ENCODE measurements at places on chromosomes 1 and 21.

GRCh38 chr1:2347409-2347785 lies 44.0 kb downstream of the MORN1 start:
- no peak for DNase-seq

GRCh38 chr1:60091195-60091715 lies 17.7 kb upstream of the C1orf87 start:
- DNase-seq = no peak

DNA sequence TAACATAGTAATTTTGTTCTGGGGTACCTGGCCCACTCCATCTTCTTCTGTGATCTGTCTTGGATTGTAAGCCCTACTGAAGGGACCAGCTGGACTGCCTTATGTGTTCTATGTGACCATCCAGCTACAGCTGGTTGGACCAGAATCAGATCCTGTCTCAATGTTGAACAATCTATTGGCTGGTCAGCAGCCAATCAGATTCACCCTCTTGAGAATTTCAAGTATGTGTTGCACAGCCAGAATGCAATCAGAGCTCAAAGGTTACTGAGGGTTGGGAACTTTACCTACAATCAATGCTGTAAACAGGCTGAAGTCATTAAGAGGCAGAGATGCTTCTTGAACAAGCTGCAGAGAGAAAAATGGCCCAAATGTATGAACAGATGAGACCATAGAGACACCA lies 61.9 kb downstream of the KCNC4 start:
- no peak for DNase-seq

DNA sequence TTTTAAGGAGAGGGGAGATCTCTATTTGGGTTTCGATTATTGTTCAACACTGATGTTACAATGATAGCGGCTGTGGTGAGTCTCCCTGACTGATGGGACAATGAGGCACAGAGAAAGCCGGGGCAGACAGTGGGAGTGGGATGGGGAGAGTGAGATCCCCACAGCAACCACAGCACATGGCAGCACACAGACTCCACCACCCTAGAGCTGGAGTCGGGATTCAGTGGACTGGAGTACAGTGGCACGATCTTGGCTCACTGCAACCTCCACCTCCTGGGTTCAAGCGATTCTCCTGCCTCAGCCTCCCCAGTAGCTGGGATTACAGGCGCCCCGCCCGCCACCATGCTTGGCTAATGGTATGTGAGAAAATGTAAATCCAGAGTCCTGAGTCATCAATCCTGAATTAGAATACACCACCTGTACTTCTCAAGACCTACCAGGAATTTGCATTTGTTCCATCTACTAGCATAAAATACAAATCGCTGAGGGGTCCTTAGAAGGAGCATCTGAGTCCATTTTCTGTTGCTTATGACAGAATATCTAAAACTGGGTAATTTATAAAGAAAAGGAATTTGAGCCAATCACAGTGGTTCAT lies 125.8 kb downstream of the TOMM20 start:
- no peak for DNase-seq

- DNase-seq = no peak
Measured at GRCh38 chr1:34739613-34740012, 15.2 kb upstream of the GJB5 start.

GRCh38 chr1:12057382-12057781 lies 5.7 kb upstream of the TNFRSF8 start:
- no peak for DNase-seq

DNA sequence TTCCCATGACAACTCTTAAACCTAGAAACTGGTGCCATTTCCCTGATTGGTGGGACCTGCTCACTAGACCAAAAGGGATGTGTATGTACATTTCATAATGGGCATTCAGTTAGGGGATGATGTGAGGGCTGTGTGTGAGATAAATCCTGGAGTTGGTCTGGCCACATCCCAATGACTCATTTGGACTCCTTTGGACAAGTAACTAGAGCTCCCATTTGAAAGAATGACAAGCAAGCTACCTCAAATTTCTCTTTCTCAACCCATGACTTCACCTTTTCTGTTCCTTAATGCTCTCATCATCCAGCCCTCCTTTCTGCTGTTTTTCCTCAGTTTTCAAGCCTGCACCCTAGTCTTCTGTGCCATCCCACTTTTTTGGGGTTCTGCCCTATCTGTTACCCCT lies 27.9 kb downstream of the EBNA1BP2 start:
- DNase-seq = no peak

DNA sequence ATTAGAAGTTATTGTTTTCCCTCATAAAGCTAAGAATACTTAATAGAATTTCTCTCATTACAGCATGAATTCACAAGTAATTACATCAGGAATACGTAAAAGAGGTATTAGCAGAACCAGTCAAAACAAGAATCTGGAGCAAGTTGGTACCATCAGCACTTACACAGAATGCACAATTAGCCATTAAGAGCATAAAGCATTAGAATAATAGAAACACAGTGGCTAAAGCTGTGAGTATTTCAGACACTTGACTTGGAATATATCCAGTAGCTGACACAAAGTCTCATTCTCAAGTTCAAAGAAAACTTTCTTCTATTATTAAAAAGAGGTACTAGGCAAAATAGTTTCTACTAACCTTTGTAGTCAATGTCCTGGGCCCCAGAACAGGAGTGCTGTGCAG lies 49.6 kb downstream of the KRTAP19-8 start:
- DNase-seq = no peak

GRCh38 chr21:38333301-38334272 lies 76.8 kb downstream of the KCNJ15 start:
- DNase-seq = no peak

GRCh38 chr1:57272150-57272549 lies 151.7 kb downstream of the DAB1 start:
- no peak for DNase-seq

GRCh38 chr1:204647114-204647804 lies 38.3 kb downstream of the LRRN2 start:
- no peak for DNase-seq

DNA sequence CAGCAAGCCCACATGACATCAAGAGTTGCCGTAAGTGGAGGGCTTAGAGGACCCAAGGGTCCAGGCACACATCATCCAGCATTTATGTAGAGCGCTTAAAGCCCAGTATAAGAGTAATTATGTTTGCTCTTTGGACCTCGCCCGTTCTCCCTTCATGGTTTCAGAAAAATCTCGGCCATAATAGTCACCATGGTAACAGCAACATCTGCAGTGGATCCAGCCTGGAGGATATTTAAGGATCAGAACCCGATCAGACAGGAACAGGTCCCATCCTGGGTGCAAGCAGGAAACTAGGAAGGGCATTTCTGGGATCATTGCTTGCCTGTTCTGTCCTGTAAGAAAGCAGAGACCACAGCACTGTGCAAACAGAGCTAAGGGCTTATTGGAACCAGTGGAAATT lies 89.9 kb upstream of the KAZN start:
- DNase-seq = no peak

- peak; percentile 75 for DNase-seq
Measured at GRCh38 chr1:93844262-93845045, 34.6 kb downstream of the DNTTIP2 start.

DNA sequence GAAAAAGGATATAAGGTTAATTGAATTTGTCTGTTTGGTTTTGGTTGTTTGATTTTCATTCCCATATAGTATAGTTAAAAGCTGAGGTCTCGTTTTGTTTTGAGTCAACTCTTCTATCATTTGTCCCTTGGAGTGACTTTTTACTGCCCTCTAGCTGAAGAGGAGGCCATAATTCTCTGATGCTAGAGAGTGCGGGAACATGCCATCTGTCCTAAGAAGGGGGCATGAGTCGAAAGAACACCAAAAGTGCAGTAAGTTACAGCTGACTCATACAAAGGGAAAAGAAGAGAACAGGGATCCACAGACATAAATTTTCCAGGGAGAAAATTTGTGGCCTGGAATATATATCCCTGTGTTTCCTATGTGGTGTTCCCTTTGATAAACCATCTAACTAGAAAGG lies 4.1 kb downstream of the KRTAP21-3 start:
- DNase-seq = no peak

DNA sequence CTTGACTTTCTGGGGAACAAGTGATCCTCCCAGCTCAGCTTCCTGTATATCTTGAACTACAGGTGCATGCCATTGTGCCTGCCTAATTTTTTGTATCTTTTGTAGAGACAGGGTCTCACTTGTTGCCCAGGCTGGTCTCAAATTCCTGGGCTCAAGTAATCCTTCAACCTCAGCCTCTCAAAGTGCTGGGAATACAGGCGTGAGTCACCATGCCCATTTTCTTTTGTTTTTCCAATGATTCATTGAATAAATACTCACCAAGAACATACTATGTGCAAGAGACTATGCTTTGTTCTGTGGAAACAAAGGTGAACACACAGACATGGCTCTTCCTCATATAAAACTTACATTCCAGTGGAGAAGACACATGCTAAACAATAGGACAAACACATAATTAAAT lies 407.8 kb upstream of the DAB1 start:
- DNase-seq = no peak

GRCh38 chr1:2130871-2131289 lies 63.7 kb downstream of the FAAP20 start:
- DNase-seq = no peak

GRCh38 chr1:8382051-8382505 lies 64.2 kb downstream of the SLC45A1 start:
- no peak for DNase-seq

- DNase-seq = no peak
Measured at GRCh38 chr1:23026568-23026967, 7.3 kb downstream of the KDM1A start.

GRCh38 chr1:59015708-59016107 lies 231.9 kb upstream of the JUN start:
- no peak for DNase-seq

GRCh38 chr21:31349208-31349607 lies 5.1 kb upstream of the TIAM1 start:
- no peak for DNase-seq

GRCh38 chr1:224124220-224124619 lies 10.3 kb downstream of the FBXO28 start:
- no peak for DNase-seq

DNA sequence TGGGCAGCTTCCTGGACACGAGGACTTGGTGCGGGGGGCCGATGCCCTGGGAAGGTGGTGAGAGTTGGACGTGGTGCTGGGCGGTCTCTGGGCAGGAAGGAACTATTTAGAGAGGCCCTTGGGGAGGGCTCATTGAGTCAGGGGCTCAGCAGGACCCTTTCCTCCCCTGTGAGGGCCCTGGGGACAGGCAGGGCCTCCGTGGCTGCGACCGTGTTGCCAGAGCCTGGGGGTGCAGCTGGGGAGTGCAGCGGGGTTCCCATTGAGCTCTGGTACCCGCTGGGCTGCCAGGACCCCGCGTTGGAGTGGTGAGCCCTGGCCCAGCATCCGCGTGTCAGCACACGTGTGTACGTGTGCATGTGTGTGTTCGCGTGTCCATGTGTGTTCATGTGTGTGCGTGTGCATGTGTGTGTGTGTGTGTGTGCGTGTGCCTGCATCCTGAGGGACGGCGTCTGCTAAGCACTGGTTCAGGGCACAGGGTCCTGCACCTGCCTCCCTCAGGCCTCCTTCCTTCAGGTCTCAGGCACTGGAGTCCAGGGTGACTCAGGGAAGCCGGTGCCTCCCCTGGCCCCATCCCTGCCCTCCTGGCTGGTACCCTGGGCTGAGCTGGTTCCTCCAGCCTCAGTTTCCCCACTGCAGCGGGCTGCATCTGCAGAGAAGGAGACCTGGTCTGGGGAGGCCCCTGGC lies 10.7 kb downstream of the RNF223 start:
- DNase-seq = no peak

GRCh38 chr1:11893907-11894251 lies 32.3 kb downstream of the KIAA2013 start:
- peak; percentile 43 for DNase-seq

DNA sequence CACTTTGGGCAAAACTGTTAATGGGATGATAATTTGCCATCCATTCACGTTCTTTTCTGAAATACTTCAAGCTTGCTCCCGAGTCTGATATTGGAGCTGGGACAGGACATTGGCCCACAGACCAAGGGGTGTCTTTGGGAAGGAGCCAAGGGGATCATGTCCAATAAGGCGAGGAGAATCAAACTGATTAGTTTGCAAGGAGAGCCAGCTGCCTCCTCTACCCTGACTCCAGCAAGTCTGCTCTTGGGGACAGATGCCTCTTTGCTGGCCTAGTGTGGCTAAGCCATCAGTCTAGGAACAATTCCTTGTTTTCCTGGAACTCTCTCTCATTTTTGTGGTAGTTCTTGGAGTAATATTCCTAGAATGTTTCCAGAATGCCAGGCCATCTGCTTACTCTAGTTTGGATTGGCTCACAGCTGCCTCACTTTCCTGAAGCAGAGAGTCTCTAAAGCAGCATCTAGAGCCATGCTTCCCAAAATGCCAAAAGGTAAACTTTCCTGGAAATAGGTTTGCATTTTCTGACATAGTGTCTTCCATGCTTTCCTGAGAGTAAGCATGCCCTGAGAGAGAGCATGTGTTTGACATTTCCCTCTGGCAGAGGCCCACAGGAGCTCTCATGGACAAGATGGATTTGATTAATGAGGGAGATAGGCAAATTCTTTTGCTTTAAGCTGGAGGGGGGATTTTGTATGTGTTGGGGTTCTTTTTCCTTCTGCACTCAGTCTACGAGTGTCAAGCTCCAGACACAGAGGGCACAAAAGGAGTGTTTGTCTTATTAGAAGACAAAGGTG lies 145.6 kb downstream of the GDAP2 start:
- DNase-seq = no peak

GRCh38 chr1:77399250-77400086 lies 117.6 kb downstream of the AK5 start:
- DNase-seq = no peak

- DNase-seq = no peak
Measured at GRCh38 chr1:111733183-111733991, 5.8 kb downstream of the INKA2 start.

- DNase-seq = no peak
Measured at GRCh38 chr1:168497376-168497950, 46.3 kb downstream of the XCL2 start.

DNA sequence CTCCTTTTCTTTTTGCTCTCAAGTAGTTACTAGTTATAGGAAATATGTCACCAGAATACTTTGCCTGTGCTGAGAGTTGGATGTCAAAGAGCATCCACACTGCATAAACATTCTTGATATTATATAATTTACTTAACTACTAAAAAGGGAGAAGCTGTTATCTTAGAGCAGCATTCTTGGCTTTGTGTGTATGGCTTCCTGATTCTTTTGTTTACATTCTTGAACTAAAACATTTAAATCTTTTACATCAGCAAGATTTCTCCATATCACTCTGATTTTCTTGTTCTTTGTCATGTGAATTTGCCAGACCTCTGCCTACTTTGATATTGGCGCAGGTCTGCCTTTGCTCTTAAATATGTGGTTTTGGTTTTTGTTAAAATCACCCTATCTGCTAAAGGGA lies 48.8 kb downstream of the SUCO start:
- DNase-seq = no peak
